Esophagus squamous epithelium (tissue), 5 donors: ENCODE measurements at places on chromosomes 2 and 18.

DNA sequence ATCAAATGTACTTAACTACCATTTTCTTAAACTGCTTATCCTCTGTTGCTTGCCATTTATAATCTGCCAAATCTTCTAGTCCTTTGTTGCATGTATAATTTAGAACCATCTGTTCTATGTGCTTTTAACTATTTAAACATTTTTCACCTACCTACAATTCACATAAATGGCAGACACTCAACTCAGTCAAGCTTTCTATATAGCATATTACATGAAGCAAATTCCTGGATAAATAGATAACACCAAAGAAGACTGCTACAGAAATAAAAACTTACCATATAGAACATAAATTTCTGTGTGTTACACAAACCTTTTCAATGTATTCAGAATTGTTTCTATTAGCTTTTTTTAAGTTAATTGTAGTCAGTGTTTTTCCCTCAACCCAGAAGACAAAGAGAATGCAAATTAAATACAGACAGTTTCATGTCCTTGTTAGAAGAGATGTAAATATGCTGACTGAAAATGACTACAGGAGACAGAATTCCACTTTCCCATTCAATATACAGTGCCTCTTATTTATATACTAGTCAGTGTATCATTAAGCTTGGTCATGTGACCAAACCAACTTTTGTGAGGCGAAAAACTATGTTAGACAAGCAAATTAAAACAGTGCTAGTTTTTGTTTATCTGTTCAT, 2.6 kb downstream of the BAZ2B start:
- DNase-seq: no peak

- no peak for DNase-seq
These were observed 96.4 kb downstream of the KYNU start for GRCh38 chr2:142973822-142974207.

DNA sequence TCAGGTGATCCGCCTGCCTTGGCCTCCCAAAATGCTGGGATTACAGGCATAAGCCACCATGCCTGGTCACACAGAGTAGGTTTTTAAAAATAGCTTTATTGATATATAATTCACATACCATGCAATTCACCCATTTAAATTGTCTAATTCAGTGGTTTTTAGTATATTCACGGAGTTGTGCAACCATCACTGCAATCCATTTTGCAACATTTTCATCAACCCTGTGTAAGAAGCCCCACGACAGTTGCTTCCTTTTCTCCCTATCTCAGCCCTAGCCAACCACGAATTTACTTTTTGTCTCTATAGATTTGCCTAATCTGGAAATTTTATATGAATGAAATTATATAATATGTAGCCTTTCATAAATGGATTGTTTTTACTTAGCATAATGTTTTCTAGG, 266.4 kb downstream of the NAPG start:
- DNase-seq: no peak

GRCh38 chr2:69600425-69600824, 43.1 kb downstream of the AAK1 start:
- DNase-seq: no peak

- DNase-seq: no peak
These were observed 21.0 kb downstream of the INPP4A start for GRCh38 chr2:98465456-98466226.

DNA sequence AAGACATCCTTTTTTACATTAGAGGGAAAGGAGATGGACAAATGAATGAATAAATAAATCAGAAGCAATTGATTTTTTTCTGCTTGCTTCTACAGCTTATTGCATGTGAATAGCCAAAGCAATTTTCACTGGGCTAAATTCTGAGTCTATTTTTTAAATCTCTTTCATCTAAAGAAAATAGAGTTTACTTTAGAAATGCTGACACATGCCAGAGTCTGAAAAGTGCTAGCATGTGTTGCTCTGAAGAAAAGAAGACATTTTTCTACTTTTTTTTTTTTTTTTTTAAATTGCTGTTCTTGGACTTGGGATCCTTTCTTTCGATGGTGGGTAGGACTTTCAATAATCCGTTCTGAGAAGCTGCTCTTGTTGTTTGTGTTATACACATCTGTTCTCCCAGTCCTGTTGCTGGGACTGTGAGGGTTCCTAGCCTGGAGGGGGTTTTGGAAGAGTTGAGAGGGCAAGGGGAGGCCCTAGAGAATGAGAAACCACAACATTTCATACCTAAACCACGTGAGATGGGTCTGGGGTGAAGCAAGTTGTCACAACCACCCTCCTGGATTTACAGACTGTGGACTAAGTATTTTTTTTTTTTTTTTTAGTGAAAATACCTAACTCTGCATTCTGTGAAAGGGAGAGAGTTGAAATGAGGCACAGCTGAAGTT, 193.5 kb downstream of the PRKCE start:
- no peak for DNase-seq

- no peak for DNase-seq
These were observed 20.8 kb upstream of the MGAT5 start for GRCh38 chr2:134232868-134233727.

- DNase-seq: no peak
These were observed 17.1 kb upstream of the ARHGAP28 start for GRCh38 chr18:6712401-6712800.

GRCh38 chr2:108623616-108624015, 89.3 kb downstream of the LIMS1 start:
- no peak for DNase-seq

- no peak for DNase-seq
These were observed 25.4 kb downstream of the PDCL3 start for GRCh38 chr2:100588071-100588786.

- DNase-seq: no peak
These were observed 75.8 kb upstream of the SLC14A2 start for GRCh38 chr18:45539491-45539891.

- no peak for DNase-seq
These were observed 43.0 kb upstream of the KCNE4 start for GRCh38 chr2:223008956-223009355.

- DNase-seq: no peak
These were observed 14.5 kb downstream of the VPS4B start for GRCh38 chr18:63407734-63408133.

DNA sequence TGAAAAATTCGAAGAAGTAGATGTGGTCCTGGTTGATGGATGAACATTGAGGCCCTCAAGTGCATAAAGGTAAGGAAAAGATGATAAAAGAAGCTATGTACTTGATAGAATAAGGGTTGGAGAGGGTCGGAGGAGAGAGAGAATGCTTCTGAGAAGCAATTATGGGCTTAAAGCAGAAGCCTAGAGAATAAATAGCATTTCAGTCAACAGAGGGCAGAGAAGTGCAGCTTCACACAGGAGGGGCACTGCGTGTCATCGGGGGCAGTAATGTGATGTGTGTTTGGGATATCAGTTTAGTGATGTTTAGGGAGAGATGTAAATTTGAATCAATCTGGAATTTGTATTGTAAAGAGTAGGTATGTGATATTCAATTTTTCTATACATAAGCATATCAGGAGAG, 334.5 kb downstream of the PIK3C3 start:
- DNase-seq: no peak

- DNase-seq: no peak
These were observed 124.9 kb upstream of the SMAD7 start for GRCh38 chr18:49075681-49076080.

GRCh38 chr18:55320424-55321264, 267.3 kb downstream of the TCF4 start:
- DNase-seq: no peak

GRCh38 chr2:235677937-235678336, 184.1 kb downstream of the AGAP1 start:
- no peak for DNase-seq

DNA sequence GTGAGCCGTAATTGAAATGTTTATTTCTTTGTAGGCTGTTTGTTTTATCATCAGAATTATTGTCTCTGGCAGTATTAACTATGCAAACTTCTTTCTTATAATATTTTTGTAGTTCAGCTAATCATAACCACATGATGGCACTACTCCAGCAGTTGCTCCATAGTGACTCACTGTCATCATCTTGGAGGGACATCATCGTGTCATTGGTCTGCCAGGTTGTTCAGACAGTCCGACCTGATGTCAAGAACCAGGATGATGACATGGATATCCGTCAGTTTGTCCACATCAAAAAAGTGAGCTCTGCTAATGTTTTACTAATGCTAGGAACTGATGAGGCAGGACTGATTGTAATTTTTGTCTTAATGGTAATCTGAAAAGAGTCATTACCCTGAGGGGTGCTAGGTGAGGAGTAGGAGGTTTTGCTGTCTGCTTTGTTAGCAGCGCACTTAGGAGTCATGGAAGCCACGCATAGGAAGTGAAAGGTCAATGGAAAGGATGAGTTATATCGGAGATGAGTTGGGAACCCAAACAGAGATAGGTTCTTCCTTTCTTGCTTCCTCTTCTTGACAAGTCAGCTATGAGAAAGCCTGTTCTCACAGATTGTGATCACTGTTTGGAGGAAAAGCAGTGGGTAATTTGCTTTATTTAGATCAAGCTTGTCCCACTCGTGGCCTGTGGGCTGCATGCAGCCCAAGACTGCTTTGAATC, 49.2 kb downstream of the PIKFYVE start:
- no peak for DNase-seq

DNA sequence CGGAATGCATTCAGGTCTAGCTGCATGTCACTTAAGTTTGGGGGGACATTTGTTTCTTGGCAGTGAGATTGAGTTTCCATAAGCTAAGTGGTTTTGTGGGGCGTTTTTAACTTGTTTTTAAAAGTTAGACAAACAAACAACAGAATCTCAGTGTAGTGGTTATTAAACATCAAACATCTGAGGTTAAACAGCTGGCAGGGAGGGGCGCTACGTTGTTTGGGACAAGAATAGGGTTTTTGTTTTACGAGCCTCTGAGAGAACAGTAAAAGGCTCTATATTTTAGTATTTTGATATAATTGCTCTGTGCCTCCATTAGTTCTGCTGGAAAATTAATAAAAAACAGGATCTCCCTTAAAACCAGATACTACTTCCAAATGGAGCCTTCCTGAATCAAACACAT, 41.6 kb upstream of the TMEM177 start:
- DNase-seq: no peak

GRCh38 chr2:235494716-235495372, 1.0 kb downstream of the AGAP1 start:
- DNase-seq: no peak

DNA sequence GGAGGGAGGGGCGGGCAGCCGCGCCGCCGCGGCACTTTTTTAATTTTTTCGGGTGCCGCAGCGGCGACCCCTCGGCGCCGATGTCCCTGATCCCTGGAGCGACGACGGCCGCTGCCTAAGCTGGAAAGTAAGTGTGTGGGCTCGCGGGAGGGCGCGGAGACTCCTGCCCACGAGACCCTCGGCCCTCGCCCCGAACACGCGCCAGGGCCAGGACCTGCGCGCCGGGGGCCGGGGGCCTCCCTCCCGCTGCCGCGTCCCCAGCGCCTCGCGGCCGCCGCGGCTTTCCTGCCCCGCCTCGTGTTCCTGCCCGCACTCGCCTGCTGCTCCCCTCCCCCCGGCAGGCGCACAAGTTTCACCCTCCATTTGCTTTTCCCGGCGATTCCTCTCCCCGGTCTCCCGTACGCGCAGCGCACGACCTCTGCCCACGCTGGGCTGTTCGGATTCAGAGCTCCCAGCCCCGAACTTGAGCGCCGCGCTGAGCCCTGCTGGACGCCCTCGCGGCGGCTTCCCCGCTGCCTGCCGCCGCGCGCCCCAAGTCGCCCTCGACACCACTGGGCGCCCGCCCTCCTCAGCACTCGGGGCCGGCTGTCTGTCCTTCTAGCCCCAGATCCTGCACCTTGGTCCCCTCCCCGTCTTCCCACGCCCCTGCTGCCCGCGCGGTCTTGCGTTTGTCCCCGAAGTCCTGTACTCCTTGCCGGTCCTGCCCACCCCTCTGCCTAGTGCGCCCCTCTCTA, 507 bp downstream of the PKP4 start:
- no peak for DNase-seq

DNA sequence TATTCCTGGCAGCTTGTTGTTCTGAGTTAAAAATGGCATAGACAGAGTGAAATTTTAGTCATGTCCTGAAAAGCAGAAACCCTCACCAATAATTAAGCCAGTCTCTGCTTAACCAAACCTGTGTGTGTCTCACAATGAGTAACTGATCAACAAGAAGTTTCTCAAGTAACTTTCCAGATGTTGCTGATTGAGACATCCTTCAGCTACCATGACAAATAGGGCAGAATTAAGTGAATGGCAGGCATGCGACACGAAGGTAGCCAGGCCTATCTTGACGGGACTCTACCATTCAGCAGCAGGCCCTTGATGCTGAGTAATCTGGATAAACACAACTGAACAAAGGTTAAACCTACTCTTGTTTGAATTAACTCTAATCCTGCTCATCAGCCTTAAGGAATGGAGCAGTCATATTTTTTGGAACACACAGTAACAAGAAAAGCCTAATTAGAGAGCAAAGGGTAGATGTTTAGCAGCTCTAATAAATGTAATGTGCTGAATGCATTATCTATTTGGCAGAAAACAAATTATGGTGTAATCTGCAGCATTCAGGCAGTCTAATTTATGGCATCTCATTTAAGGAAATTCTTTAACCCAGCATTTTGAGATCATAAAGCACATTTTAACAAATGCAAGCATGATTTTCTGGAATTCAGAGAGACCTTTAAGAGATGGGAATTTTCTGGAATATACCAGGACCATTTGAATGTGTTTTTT, 159.5 kb upstream of the EPHA4 start:
- no peak for DNase-seq

- no peak for DNase-seq
These were observed 845 bp upstream of the CDC42EP3 start for GRCh38 chr2:37672104-37672869.

GRCh38 chr2:127012215-127012614, 94.7 kb downstream of the BIN1 start:
- no peak for DNase-seq

- DNase-seq: peak; percentile 47
These were observed 526 bp downstream of the PRKRA start for GRCh38 chr2:178450524-178450773.

- no peak for DNase-seq
These were observed 76.3 kb downstream of the MBD2 start for GRCh38 chr18:54148151-54148550.

- DNase-seq: no peak
These were observed 103.8 kb downstream of the ASAP2 start for GRCh38 chr2:9310377-9310776.

GRCh38 chr2:189659734-189660133, 1.5 kb upstream of the ASNSD1 start:
- no peak for DNase-seq

GRCh38 chr18:28728891-28729290, 552.0 kb upstream of the CDH2 start:
- DNase-seq: no peak

DNA sequence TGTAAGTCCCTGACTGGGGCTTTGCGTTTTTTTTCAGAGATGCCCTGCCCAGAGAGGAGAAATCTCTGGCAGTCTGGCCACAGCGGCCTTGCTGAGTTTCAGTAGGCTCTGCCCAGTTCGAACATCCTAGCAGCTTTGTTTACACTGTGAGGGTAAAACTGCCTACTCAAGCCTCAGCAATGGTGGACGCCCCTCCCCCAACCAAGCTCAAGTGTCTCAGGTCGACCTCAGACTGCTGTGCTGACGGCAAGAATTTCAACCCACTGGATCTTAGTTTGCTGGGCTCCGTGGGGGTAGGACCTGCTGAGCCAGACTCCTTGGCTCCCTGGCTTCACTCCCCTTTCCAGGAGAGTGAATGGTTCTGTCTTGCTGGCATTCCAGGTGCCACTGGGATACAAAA, 31.7 kb downstream of the L3MBTL4 start:
- no peak for DNase-seq

GRCh38 chr2:241982706-241983570, 113.4 kb downstream of the RTP5 start:
- DNase-seq: no peak

- DNase-seq: no peak
These were observed 9.1 kb upstream of the ATP6V1C2 start for GRCh38 chr2:10712185-10712809.

GRCh38 chr2:71226096-71226964, 573 bp downstream of the PAIP2B start:
- DNase-seq: no peak

- DNase-seq: no peak
These were observed 57.6 kb upstream of the IGFBP5 start for GRCh38 chr2:216752855-216753505.
